ENCODE measurements at places on chromosomes 13 and 19.
A peak's percentile ranks its signal among the peaks of the same experiment; 100 is the strongest.

GRCh38 chr13:24233351-24233901, 72.9 kb downstream of the SPATA13 start:
- DNase-seq, result peak; percentile 10

- DNase-seq, result peak; percentile 55
Measured at GRCh38 chr13:113001241-113002140, 32.5 kb downstream of the MCF2L start.

DNA sequence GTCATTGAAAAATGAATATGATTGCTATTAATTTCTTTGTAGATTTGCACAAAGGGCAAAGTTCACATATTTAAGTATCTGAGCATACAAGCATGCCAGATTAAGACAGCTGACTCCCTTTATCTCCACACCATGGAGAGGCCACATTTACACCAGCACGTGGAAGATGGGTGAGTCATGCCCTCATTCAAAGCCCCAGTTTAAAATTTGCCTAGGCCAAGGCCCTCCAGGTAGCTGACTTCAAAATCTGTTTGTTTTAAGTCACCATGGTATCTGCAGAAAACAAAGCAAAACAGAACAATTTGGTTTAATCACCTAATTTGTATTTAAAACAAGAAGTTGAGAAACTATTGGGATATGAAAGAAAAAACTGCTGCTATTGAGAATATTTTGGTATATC, 109.2 kb downstream of the ESD start:
- DNase-seq, result peak; percentile 51

DNA sequence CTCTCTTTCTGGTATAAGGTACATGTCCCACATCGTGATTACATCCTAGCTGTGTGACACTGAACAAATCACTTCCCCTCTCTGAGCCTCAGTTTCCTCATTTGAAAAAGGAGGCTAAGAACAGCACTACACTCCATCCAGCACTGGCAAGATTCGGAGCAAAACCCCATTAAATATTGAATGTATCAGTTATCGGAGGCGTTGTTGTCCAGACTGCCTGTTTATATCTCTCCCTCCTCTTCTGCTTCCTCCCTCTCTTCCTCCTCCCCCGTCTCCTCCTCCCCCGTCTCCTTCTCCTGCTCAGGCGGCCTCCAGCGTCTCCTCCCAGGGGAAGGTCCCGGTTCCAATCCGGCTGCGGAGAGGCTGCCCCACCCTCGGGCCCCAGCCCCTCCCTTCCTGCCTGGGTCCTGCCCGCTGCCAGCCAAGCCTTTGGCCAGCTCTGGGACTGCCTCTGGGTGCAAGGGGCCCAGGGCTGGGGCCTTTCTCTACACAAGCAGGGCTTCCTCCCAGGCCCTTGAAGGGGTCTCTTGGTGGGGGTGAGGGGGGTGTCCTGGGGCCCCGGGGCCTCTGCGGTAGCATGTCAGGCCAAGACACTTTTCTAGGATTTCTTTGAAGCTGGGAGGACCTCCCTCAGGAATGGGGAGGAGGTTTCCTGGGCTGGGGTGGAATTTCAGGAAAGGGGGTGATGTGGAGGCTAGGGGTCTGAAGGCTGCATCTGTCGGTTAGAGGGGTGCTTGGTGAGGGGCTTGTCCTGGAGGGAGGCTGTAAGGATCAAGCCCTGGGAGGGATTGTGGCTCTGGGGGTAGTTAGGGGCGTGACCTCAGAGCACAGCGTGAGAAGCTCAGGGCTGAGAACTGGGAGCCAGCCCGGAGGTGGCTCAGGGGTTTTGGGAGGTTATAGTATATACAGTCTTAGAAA, 1.9 kb downstream of the RRAS start:
- peak; percentile 90 for DNase-seq

- DNase-seq, result no peak
Measured at GRCh38 chr13:72074663-72075062, 207.7 kb upstream of the DACH1 start.

DNA sequence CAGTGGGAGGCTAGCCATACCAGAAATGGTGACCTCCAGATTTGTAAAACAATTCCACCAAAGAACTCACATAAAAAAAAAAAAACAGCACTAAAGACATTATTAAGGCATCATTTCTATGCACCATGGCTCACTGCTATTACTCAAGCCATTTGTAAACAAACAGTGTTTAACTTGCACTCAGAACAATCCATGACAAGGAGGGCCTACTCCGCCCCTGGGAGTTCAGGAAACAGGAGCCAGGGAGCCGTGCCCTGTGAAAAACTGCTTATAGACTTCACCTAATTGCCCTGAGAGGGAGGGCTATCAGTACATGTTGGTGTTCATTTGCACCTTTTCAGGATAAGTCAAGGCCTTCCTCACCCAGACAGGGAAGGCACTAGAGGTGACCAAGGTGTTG, 103.2 kb downstream of the ZNF429 start:
- DNase-seq, result no peak

- DNase-seq, result no peak
Measured at GRCh38 chr13:94813920-94814475, 101.7 kb upstream of the SOX21 start.

GRCh38 chr13:47190696-47191305, 293.9 kb upstream of the HTR2A start:
- no peak for DNase-seq

GRCh38 chr19:38819231-38819920, 6.6 kb upstream of the LGALS4 start:
- DNase-seq, result no peak

DNA sequence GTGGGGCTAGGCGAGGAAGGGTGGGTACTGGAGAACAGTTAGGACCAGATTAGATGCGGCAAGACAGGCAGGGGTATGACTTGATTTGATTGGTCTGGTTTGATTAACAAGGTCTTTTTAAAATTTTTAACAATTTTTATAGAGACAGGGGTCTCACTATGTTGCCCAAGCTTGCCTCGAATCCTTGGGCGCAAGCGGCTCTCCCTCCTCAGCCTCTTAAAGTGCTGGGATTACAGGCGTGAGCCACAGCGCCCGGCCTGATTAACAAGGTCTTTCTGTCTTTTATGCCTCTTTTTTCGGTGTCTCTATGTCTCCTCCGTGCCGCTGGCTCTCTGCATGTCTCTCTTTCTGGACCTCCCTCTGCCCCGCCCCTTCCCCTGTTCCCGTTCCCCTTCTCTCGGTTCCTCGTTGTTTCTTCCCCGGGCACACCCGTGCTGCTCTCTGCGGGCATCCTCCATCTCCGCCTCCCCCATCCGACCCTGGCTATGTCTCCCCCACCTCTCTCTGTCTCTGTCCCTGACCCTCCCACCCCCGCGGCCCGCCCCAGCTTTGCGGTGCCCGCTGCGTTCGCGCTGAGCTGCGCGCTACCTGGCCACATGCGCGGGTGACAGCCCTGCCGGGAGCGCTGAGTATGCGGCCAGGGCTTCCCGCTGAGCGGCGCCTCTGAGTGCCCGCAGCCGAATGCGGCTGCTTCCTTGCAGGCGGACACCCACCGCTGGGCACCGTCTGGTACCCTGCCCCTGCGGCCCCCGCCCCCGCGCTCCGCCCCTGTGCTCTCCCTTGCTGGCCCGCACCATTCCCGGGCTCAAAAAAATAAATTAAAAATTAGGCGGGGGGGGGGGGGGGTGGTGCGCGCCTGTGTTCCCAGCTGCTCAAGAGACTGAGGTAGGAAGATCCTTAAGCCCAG, 8.1 kb upstream of the SDHAF1 start:
- DNase-seq, result no peak

DNA sequence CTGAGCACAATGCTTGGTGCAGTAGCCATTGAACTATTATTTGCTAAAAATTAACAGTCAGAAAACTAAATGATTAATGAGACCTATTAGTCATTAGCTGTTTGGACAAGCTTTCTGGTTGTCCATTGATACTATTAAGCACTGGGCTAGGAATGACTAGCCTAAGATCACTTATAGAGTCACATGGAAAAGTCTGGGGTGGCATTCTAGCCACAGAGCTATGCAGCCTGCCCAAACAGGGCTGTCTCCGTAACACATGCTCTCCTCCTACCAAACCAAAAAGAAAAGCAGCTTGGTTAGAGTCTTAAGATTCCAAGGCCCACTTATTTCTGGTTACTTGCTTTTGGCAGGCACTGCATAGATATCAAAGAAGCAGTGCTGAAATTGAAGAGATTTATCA, 193.5 kb upstream of the NBEA start:
- no peak for DNase-seq

DNA sequence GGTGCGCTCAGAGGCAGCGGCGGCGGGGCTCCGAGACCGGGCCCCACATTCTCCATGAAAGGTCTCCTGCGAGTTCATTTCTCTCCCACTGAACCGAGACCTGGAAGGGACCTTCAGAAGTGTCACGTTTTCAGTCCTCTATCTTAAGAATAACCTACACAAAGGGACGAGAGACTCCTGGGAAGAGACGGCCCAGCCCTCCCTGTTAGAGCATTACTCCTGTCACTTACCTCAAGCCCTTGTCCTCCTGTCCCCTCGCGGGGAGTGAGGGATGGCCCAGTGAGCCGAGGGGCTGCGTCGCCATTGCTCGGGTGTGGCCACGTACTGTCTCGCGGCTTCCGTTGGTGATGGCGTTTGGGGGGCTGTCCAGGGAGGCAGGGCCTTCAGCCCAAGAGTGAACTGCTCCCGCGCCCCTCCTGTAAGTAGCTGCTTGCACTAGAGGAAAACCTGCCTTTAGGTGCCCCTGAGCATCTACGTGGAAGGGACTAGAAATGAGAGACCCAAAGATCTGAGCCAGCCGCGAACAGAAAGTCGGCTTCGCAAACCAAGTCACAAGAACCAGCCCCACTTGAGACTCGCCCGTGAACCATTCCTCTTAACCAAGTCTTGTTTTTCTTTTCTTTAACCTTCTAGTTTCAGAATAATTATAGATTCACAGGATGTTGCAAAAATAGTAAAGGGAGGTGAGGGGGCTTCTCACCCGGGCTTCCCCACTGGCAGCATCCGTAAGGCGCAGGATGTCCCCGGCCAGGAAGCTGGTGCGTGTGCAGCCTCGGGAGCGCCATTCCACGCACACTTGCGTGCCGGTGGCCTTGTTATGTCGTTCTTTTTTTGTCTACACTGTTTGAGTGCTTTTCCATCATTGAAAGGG, 21.1 kb upstream of the NDUFS7 start:
- DNase-seq, result no peak

- DNase-seq, result no peak
Measured at GRCh38 chr19:15829306-15829698, 13.8 kb upstream of the OR10H1 start.

GRCh38 chr13:46296921-46297320, 85.2 kb downstream of the LRRC63 start:
- DNase-seq, result peak; percentile 92

DNA sequence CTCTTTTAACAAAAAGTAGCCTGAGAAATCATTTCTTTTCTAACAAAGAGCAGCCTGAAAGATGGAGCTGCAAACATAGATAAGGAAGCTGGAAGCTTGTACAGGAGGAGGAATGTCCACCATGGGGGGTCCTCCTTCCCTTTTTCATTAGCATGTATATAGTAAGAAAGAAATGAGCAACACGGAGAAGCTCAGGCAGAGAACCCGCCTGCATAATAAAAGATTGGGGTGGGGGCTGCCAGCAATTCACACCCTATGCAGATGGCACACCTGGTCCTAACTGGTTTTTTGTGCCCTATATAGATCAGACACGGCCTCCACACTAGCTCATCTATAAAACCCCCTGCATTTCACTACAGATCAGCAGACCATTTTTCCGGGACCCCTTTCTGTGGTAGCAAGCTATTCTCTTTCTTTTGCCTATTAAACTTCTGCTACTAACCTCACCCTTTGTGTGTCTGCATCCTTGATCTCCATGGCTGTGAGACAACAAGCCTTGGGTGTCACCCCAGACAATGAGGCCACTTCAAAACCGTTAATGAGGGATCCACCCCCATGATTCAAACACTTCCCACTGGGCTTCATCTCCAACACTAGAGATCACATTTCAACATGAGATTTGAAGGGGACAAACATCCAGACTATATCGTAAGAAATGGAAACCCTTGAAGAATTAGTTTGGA, 167.5 kb upstream of the FREM2 start:
- no peak for DNase-seq

DNA sequence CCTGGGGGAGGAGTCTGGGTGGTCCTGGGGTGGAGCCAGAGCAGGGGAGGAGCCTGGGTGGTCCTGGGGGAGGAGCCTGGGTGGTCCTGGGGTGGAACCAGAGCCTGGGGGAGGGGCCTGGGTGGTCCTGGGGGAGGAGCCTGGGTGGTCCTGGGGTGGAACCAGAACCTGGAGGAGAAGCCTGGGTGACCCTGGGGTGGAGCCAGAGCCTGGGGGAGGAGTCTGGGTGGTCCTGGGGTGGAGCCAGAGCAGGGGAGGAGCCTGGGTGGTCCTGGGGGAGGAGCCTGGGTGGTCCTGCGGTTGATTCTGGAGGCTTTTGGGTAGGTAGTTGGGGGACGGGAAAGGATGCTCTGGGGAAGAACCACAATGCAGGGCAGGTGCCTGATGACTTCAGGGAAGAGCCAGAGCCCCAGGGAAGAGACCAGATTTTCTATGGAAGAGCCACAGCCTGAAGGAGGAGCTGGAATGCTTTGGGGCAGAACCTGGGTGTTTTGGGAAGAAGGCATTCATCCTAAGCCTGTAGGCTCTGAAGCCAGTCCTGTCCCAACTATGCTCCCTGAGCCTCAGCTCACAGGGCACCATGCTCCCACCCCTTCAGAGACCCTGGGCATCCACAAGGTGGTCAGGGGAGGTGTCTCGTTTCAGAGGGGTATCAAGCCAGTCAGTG, 15.0 kb downstream of the MRPS12 start:
- no peak for DNase-seq

DNA sequence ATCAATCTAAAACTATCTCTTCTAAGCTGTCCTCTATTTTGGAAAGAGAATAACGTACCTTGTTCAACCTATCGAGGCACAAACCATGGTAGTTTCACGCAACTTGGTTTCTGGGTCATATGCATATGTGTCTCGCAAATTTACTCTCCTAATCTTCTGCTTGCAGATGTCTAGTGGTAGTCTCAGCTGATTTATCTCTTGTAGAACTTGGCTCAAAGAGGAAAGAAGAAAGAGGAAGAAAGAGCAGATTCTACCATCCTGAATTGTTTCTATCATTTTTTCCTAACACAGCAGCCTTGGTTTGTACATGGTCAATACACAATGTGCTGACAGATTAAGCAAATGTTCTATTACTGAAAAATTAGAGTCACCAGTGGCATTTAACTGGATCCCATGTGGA, 282.3 kb downstream of the SPRY2 start:
- no peak for DNase-seq

DNA sequence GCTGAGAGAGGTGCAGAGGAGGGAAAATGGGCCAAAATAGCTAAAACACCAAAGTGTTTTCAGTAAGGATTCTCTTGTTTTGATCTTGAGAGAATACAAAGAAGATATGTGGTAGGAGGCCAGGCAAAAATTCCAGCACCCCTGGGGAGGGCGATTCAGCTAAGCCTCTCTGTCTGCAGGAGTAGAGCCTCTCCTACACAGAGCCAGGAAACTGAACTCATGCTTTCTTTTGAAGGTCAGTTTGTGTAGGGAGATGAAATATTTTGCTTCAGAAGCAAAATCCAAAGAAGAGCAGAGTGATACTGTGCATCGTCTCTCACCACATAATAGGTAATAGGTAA, 565.0 kb downstream of the FGF9 start:
- DNase-seq, result no peak

GRCh38 chr13:80030491-80030890, 310.4 kb downstream of the SPRY2 start:
- DNase-seq, result peak; percentile 72
